CD8-positive, alpha-beta T cell (primary cell): ENCODE measurements at places on chromosomes 11 and 22.

DNA sequence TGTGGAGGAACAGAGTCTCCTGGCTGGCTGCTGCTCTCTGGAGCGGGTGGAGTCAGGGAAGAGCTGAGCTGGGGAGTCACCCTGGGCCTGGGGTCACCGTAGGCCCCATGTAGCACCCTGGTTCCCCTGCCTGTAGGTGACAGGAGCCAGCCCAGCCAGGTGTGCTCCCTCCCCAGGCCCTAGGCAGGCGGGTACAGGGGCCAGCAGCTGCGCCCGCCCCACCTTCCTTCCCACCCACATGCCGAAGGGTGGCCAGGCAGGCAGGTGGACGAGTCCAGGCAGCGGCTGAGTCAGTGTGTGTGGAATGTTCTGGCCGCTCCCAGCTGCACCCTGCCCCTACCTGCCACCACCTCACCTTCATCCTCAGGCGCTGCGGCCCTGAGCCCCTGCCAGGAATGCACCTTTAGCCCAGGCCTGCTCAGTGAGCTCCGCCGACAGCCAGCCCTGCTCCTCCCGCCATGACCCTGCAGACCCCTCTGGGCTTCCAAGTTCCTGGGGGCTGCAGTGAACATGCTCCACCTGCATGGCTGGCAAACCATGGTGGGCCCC is 654 bp upstream of the SYT8 start:
- DNase-seq = peak; percentile 12

GRCh38 chr22:47645450-47645914 is 883.0 kb downstream of the TBC1D22A start:
- DNase-seq = no peak

- DNase-seq = no peak
These were observed 47.4 kb upstream of the CWF19L2 start for GRCh38 chr11:107504981-107505380.

DNA sequence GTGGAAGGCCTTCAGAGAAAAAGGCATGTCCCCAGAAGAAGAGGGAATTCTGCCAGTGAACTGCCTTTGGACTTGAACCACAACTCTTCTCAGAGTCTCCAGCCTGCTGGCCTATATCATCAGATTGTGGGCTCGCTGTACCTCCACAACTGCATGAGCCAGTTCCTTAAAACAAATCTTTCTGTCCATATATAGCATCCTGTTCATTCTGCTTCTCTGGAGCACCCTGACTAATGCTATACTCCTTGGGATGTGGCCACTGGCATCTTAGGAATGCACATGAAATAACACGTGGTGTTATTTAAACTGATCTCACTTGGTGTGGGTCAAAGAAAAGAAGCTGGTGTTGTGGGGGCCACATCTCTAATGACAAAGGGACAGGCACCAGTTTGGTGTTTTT is 58.3 kb upstream of the VSTM5 start:
- DNase-seq = no peak

DNA sequence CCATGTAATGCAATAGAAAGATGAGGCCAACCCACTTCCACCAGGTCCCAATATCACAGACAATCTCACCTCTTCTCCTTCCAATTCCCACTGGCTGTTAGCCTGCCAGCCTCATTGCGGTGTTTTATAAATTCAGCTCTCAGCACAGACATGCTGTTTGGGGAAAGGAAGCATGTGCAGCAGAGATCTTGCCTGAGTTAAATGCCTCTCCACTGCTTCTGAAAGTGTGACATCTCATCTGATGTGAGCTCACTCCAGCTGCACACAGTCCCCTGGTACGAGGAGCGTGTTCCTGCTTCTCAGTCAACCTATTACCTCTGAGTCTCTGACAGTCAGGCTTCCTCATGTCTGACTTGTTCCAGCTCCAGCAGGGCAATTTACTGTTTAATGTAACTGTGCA is 122.7 kb upstream of the GUCY1A2 start:
- no peak for DNase-seq

DNA sequence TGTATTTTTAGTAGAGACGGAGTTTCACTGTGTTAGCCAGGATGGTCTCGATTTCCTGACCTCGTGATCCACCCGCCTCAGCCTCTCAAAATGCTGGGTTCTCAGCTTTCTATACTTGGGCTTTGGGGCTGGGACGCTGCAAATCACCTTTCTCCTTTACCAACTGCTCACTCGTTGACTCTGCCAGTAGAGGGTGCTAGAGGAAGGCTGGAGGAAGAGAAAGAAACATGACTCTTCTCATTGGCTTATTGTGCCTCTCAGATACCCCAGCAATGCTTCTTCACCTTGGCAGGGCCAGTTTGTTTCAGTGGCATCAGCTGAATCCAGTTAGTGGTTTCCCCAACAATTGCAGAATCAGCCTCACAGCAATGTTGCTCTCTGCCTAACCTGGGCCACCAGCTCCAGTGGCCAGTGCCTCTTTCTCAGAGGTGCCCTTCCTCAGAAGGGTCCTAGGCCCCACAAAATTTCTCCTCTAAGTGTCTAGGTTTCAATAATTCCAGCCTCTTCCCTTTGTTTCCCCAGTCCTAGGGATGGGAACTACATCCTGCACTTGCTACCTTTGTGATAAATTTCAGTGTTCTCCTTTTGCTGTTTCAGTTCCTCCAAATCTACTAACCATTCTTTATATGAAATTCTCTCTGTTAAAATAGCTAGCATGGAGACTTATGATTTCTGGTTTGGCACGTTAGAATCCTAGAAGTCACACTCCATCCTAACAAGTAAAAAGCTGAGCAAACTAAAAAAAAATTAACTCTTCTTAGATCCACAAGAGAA is 71.5 kb upstream of the VSTM5 start:
- peak; percentile 13 for DNase-seq

GRCh38 chr11:125233116-125233515 is 68.6 kb downstream of the PKNOX2 start:
- DNase-seq = no peak

DNA sequence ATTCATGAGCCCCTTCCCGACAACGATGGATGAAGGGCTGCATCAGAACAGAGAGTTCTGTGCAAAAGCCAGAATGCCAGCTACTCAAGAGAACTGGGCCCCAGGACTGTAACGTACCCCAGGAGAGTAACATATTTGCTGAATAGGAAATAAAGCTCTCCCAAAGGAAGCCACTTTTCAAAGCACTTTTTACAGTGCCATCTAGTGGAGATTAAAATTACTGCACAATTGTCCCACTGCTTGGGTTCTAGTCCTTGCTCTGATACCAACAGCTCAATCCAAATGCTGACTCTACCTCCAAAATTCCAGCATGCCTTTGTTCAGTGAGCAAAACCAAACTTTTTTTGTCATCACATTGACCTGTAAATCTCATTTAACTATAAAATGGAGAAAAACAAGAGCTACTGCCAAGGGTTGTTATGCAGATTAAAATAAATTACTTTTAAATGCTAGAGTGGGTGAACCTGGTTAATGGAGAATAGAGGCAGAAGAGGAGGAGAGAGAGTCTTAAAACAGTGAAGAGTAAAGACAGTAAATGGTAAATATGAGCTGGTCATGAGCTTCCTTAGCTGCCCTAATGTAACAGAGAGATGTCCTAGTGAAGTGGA is 87.6 kb upstream of the FSHB start:
- DNase-seq = no peak

DNA sequence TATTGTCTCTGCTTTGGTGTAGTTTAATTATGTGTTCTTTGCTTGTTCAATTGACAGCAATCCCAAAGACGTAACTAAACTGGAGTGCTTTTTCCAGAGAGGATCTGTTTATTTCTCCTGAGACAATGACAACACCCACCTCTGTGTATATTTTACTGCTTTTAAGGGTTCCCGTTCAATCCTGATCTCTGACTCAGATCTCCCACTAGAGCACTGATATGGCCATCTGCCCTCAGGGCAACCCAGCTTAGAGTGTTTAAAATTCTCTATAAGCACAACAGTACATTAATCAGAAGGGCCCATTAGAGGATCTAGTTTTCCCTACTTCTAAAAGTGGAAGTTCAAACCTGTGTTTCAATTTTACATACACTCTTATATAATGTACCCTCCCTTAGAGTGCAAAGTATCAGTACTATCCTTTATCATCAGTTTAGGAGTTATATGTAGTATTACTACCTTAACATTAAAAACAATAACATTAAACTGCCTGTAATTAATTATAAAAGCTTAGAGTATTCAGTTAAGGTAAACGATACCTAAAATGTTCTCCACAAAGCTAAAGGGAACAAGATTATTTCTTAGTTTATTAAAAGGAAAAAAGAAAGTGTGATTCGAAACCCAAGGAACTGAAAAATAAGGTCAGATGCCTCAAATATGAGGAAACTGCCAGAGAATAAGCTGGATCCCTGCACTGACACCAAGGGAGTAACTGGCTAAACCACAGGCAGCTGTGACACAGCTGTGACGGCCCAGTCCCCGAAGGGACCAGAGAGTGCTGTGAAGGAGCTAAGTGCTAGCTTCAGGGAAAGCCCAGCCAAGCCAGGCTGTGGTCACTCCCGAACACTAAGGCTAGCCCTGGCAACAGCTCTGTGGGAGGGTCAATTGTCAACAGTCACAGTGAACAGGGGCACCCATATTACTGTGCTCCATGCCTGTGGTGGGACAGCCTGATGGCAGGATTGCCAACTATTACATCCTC is 15.2 kb downstream of the UFD1 start:
- DNase-seq = no peak

GRCh38 chr11:132904607-132905006 is 627.7 kb downstream of the OPCML start:
- DNase-seq = no peak

GRCh38 chr22:20993304-20994127 is 8.4 kb downstream of the THAP7 start:
- DNase-seq = no peak

GRCh38 chr11:12219757-12220156 is 109.4 kb downstream of the MICAL2 start:
- DNase-seq = no peak

DNA sequence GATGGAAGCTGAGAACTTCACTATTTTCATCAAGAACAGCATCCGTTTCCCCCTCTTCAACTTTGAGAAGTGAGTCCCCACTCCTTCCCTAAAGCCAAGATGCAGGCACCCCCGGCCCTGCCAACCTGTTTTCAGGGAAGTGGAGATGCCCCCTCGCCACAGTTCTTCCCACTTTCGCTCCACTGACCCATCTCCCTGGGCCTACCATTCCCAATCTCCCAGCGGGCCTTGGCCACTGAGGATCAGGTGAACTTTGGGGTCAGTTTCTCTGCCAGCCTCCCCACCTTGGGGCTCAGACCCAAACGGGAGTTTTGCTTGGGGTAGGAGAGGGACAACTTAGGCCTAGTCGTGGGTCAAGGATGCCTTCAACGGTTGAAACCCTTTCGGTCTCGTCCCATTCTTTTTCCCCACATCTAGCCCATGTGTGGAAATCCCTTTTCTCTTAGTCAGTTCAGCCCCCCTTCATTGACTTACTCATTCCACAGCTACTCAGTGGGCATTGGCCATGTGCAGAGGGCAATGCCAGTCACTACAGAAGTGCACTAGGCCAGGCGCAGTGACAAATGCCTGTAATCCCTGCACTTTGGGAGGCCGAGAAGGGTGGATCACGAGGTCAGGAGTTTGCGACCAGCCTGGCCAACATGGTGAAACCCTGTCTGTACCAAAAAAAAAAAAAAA is 10.6 kb downstream of the P2RX3 start:
- DNase-seq = no peak

- DNase-seq = no peak
These were observed 21.0 kb upstream of the GDPD4 start for GRCh38 chr11:77322506-77322905.

- DNase-seq = no peak
These were observed 98.9 kb upstream of the ISX start for GRCh38 chr22:34966980-34967565.

DNA sequence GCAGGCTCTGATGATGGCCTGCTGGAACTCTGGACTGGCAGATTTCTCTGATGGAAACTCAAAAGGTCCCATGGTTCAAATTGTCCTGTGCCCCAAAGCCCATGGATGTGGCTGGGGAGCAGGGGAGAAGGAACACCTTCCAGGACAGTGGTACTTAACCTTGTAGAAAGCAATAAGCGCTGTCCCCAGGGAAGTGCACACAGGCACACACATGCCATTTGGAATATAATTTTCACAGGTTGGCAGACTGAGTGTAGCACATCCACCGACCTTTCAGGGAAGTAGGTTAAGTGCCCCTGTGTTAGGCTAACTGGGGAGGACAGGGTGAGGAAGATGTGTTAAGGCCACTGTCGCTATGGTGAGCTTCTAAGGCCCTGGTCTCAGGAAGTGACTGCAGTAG is 17.8 kb downstream of the DDX25 start:
- no peak for DNase-seq

DNA sequence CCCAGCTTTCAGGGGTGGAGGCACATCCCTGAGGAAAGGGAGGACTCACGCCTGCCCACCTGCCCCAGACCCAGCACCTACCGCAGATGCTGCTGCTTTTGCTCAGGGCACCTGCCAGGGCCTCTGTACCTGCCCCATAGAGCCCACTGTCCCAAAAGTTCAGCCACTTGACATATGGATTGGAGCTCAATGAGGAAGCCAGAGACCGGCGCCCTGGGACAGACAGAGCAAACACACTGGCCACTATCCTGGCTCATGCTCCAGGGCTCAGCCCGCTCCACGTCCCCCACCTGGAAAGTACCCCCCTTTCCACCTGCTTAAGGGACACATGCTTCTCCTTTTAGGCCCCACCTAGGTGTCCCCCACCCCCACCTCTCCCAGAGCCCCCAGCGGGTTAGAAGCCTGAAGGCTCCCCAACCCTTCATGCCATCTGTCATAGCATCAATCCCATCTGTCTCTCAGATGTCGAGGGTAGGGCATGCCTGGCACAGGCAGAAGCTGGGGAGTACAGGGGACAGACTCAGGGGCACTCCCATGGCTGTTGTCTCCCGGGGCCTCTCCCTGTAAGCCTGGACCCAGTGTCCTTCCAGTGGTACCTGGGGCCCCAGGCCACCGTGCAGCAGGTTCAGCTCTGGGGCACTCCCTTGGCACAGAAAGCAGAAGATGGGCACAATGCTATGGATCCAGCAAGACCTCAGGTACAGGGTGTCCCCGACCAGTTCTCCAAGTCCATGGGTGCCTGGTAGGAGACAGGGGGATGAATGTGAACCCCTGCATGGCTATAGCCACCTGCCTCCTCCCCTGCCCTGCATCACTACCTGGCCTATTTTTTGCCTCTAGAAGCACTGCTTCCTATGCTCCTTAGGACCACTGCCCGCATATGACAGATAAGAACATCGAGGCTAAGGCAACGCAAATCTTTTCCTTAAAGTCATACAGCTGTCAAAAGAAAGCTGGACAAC is 2.2 kb upstream of the P2RX6 start:
- DNase-seq = no peak

- DNase-seq = no peak
These were observed 44.4 kb downstream of the MOB2 start for GRCh38 chr11:1442163-1442562.

DNA sequence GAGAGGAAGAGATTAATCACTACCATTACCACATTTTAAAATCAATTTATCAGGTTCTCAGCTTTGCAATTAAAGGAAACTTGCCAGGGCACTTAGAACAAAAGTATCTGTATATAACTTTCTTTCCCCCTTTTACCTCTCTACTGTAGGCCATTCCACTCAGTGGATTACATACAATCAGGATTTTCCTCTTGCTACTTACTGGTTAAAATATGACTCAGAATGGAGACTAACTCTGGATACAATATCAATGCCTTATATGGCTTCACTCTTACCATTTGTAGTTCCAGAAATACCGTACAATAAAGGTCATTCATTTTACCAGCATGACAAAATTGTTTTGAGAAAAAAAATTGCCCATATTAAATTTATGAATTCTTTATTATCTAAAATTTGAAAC is 706.8 kb downstream of the KCNA4 start:
- no peak for DNase-seq

GRCh38 chr11:11349106-11349825 is 3.8 kb downstream of the CSNK2A3 start:
- no peak for DNase-seq

GRCh38 chr22:35966314-35967045 is 62.1 kb downstream of the RBFOX2 start:
- no peak for DNase-seq
